WTC11 (cell line): ENCODE measurements at places on chromosomes 5 and 9.

- no peak for DNase-seq
Observed at GRCh38 chr5:74352256-74352655, 288.3 kb downstream of the ENC1 start.

DNA sequence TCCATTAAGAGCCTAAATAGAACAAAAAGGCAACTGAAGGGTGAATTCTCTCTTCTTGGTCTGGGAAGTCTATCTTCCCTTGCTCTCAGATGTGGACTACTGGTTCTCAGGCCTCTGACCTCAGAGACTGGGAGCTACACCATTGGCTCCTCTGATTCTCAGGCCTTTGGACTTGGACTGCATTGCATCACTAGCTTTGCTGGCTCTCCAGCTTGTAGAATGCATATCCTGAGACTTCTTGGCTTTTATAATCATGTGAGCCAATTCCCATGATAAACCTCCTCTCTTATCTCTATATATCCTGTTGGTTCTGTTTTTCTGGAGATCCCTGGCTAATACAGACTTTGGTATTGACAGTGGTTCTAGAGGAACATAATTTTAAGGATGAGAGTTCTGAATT lies 89.8 kb downstream of the PSAT1 start:
- no peak for DNase-seq

- no peak for DNase-seq
Observed at GRCh38 chr5:107826311-107827000, 155.7 kb upstream of the EFNA5 start.

- no peak for DNase-seq
Observed at GRCh38 chr5:115166744-115167393, 2.8 kb downstream of the TRIM36 start.

DNA sequence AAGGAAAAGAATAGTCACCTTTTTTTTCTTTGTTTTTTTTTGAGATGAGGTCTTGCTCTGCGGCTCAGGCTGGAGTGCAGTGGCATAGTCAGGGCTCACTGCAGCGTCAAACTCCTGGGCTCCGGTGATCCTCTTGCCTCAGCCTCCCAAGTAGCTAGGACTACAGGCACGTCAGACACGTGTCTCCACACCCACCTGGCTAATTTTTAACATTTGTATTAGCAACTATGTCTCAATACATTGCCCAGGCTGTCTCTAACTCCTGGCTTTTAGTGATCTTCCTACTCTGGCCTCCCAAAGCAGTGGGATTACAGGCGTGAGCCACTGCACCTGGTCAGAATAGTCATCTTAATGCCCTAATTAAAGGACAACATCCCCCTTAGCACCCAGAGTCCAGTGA lies 54.4 kb upstream of the CTSL start:
- DNase-seq: no peak

DNA sequence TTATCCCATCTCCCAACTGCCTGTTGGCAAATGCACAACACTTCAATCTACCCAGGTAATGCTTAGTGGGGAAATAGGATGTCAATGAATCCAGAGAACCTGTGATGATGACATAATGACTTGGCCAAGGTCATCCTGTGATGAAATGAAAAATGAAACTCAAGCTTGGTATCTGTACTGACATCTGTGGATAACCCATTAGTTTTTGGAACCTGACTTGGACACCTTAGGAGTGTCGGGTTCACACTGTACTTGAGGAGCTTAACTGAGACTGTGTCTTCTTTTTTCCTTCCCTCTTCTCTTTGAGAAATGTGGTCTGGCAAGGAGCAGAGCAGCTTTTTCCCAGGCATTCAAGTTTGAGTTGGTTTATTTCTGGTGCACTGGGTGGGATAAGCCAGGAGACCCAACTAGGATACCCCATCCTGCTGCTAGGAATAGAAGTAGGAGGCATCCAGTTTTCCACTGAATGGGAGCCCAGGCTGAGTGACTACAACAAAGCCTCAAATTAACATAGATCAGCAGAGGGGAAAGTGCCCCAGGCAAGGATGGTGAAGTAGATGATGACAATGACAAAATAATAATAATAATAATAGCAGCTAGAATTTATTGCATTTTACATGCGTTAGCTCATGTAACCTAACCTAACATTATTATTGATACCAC lies 72.1 kb downstream of the ADRB2 start:
- DNase-seq: no peak

- peak; percentile 5 for DNase-seq
Observed at GRCh38 chr9:127179633-127180441, 57.4 kb upstream of the ANGPTL2 start.

DNA sequence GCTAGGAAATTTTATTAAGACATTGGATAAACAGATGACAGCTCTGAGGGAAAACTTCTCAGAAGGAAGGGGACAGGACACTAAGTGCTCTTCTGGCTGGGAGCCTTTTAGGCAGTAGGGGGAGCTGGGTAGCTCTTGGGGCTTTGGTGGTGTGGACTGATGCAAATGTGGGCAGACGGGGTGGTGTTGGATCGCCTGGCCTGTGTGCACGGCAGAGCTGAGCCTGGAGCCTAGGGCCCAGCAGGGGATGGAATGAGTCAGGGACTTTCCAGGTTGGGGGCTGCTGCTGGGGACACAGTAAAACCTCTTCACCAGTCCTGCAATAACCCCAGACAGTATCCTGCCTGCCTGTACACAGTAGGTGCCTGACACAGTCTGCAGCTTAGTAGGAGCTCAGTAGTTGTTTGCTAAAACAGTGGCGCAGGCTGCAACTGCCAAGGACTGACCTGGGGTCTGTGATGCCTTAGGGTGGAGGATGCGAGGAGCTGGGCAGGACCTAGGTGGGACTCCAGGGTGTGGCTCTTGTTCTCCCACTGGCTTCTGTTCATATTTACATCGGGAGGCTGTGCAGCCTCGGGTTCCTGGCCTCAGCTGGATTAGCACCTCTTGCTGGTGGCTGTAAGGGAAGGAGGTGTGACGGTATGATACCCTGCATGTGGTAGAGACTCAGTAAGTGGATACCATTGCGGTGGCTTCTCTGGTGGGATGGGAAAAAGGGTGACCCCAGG lies 83.8 kb downstream of the DAB2IP start:
- DNase-seq: peak; percentile 76

DNA sequence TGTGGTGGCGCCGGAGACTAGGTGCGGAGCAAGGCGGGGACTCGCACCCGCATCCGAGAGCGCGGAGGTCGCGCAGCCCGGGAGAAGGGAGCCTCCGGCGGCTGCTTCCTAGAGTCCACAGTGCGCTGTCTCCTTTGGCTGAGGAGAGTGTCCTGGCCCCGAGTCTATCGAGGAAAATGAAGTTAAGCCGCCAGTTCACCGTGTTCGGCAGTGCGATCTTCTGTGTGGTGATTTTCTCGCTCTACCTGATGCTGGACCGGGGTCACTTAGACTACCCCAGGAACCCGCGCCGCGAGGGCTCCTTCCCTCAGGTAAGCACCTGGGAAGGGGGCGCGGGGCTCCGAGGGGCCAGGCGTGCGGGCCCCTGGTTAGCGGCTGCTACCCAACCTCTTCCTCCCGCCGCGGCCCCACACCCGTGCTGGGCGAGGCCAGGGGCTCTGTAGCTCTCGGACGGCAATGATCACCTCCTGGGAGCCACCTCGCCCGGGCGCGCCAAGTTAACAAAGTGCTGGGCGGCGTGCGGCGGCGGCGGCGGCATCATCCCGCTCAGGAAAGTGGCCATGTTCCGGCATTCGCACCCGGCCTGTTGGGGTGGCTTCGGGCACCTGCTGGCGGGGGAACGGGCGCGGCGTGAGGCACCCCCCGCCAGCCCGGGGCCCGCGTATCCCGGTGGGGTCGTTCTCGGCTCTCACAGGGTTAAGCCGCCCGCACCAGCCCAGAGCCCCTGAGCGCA lies 681 bp downstream of the MAN2A1 start:
- peak; percentile 38 for DNase-seq

DNA sequence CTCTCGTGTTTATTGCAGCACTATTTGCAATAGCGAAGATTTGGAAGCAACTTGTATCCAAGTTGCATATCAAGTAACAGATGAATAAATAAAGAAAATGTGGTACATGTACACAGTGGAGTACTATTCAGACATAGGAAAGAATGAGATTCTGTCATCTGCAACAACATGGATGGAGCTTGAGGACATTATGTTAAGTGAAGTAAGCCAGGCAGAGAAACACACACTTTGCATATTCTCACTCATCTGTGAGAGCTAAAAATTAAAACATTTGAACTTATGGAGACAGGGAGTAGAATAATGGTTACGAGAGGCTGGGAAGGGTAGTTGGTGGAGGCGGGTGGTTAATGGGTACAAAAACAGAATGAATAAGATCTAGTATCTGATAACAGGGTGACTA lies 56.3 kb downstream of the COX7C start:
- DNase-seq: no peak

DNA sequence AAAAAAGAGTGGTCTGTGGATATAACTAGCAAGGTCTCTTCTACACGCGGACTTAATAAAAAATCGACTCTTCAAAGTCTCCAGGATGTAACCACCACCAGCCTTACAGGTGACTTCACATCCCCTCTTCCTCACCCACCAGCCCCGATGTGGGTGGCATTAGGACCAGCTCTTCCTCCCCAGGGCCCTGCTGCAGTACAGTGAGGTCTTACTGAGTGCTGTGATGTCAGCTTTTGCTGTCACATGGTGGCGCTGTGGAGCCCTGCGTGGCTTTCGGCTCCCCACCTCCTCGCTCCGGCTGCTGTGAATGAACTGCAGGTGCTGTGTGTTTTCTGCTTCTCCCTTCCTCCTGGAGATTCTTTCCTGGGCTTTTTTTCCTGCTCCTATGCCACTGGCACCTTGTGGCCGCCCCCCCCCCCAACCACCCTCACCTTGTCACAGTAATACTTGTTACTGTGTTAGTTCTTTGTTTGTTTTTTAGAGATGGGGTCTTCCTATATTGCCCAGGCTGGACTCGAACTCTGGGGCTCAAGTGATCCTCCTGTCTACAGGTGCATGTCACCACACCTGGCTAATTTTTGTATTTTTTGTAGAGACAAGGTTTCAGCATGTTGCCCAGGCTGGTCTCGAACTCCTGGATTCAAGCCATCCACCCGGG lies 15.8 kb upstream of the RAPGEF1 start:
- DNase-seq: peak; percentile 92

- no peak for DNase-seq
Observed at GRCh38 chr5:63145167-63145566, 566.5 kb downstream of the LRRC70 start.

DNA sequence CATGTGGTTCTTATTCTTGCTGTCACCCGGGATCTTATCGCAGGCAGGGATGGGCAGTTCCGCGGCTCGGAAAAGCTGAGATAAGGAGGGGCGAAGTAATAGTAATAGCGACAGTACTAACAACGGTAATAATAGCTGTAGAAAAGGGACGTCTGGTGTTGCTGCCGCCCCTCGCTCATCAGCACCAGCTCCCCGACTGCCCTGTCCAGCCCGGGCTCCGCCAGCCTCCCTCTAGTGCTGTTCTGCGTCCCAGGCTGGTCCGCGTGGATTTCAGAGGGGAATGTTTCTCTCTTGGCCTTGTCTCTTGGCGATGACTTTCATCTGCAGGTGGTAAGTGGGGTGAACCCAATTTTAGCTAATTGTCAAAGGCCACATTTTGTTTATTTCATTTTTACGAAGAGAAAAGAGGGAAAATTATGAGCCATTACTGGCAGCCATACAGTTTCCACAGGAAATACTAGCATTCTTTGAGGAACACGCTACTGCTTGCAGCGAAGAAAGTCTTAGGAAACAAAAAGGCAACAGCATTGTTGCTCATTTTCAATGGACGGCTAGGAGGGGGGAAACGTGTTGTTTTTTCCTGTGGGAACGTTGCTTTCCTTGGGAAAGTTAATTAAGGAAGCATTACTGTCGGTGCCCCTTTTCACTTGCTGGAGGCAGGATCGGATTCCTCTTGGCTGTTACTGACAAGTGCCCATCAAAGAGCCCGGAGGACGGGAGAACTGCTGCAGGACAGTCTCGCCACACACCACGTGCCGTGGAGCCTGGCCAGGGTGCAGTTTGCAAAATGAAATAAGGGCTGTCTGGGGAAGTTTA lies 762 bp downstream of the SNCAIP start:
- peak; percentile 29 for DNase-seq
